Stimulated activated CD8-positive, alpha-beta memory T cell treated with anti-CD3 and anti-CD28 coated beads, Interleukin-2, amount 100 ng/mL, for 1 hour (primary cell): ENCODE measurements at places on chromosomes 11 and 22.
A peak's percentile ranks its signal among the peaks of the same experiment; 100 is the strongest.

GRCh38 chr11:69462106-69462951 lies 19.1 kb upstream of the LINC01488 start:
- DNase-seq, result no peak

DNA sequence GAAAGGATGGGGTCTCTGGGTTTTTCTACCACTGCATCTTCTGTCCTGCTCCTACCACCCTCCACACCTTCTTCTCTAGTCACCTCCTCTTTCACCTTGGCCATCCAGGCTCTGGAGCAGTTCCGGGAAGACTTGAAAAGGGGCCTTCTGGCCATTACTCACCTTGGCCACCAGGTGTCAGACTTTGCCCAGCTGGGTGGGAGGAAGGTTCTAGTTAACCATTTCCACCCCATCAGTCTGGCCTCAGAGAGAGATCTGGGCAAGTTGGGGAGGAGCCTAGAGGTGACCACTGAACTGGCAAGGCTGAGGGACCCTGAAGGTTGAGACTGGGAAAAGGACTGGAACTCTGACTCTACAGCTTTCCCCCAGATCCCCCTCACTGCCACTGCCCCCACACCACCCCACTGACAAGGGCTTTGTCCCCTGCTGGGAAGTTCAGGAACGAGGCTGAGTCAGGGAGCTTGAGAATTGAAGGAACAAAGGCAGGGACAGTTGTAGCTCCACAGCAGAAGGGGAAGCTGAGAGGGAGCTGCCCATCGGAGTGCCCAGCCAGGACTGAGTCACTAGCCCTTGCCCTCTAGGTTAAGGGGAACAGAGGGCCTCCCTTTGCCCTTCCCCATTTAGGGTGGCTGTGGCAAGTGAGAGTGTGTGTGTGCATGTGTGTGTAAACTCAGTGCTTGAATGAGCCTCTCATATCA lies 3.7 kb upstream of the POLD4 start:
- peak; percentile 39 for DNase-seq

- DNase-seq, result no peak
Observed at GRCh38 chr11:107928767-107929507, 689 bp downstream of the RAB39A start.

DNA sequence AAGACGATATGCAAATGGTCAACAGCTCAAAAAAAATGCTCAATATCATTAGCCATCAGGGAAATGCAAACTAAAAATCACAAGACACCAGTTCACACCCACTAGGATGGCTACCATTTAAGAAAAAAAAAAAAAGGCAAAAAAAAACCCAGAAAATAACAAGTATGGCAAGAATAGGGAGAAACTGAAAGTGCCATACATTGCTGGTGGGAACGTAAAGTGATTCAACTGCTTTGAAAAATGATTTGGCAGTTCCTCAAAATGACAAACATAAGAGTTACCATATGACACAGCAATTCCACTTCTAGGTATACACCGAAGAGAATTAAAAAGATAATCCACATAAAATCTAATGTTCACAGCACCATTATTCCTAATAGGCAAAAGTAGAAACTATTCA lies 47.5 kb downstream of the PICALM start:
- no peak for DNase-seq

- no peak for DNase-seq
Observed at GRCh38 chr11:22192289-22192641, 620 bp upstream of the ANO5 start.

- DNase-seq, result no peak
Observed at GRCh38 chr11:1481483-1481825, 5.1 kb downstream of the MOB2 start.

GRCh38 chr11:111565114-111565720 lies 24.7 kb downstream of the LAYN start:
- no peak for DNase-seq

GRCh38 chr11:113168354-113169342 lies 145.7 kb upstream of the TTC12 start:
- DNase-seq, result no peak

DNA sequence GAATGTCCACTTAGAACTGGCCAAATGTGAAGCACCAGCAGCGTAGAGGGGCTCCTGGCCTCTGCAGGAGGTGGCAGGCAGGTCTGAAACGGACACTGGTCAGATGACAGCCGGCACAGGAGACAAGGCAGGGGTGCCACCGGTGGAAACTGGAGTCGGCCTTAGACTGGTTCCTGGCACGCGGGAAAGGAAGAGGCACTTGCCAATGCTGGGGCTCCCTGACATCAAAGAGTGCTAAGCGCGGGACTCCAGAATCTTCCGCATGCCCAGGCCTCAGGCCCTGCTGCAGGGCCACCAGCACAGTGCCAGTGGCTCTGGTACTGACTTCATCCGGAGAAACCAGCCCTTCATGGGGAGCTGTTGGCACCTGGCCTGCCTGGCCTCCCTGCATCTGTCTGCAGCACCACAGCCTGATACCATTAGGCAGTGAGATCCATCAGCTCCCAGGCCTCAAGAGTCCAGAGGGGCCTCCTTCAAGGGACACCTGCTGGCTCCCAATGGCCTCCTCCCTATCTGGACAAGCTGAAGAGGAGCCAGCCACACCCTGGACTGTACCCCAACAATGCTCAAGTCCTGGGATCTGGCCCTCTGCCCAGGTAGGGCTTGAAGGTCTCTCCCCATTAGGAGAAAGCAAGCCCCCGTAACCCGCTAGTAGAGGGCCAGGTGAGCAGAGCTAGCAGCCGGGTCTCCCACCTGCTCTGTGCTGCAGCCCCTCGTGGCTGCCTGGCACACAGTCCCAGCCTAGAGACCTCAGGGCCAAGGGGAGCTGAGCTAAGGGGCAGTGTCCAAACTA lies 29.7 kb upstream of the GNB1L start:
- DNase-seq, result no peak

GRCh38 chr11:121576531-121576930 lies 123.8 kb upstream of the SORL1-AS1 start:
- no peak for DNase-seq

DNA sequence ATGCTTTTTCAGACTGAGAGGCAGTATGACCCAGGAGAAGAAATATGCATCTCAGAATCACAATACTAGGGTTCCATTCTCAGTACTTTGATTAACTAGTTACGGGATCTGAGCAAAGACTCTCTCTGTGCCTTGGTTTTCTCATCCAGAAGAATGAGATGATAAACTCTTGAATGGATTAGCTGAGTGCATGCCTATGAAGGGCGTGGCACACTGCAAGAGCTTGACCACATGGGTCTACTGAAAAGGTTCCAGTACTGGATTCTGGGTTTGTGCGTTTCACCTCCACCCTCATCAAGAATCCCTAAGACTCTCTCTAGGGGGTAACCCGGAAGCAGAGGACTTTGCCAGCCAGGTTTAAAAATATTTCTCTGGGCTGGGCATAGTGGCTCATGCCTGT lies 25.6 kb downstream of the PGA5 start:
- no peak for DNase-seq

DNA sequence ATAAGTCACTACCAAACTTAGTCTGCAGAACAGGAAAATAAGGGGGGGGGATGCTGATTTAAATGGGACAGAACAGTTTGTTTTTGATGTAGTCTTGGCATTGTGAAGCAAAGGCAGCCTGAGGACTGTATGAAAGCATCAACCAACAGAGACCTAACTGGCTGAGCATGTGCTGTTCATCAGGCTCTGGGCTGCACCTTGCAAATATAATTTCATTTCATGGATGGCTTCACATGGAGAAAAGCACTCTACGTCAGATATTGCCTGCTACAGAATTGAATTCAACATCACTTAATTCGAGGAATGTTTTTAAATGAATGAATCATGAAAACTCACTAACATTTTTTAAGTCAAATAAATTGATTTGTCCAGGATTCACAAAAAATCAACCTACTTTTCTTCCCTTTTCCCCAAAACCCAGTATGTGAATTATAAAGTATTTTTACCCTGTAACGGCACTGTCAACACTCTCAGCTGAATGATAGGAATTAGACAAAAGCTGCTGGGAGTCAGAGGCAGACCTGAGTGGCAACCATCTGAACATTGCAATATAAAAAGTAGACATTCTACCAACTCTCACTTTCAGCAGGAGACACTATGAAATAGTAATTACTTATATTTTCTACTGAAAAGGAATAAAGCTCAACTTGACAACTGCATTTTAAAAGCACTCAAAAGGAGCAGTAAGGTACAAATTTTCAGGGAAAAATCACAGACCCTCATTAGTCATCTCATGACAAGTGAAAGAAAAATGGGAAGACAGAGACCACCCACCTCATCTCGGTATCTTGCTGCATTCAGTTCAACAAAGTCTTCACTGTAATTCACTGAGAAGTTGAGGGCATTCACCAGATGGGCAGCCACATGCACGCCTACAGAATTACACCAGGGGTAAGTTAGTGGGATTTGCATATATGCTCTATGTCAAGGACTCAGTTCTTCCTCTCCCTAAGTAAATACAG lies 47.5 kb downstream of the NOX4 start:
- no peak for DNase-seq

DNA sequence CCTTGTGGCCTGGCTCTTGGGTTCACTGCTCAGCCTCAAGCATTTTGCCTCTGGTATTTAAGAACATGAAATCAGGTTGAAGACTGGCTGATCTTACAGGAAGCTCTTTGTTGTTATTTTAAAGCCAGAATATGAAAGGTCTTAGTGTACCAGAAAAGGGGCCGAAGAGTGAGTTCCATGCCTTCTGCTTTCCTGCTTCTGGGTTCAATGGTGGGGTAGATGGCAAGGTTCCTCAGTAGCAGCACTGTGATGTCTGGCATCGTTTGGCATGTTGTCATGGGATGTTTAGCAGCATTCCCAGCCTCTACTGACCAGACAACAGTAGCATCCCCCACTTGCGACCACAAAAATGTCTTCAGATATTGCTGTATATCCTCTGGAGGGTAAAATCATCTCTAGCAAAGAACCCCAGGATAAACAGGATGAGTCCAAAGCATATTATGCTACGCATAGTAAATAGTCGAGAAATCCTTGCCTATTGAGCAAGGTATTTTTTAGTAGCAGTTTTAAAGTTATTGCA lies 2.4 kb downstream of the VPS26B start:
- DNase-seq, result no peak

- DNase-seq, result no peak
Observed at GRCh38 chr11:115222218-115222862, 281.9 kb downstream of the CADM1 start.

DNA sequence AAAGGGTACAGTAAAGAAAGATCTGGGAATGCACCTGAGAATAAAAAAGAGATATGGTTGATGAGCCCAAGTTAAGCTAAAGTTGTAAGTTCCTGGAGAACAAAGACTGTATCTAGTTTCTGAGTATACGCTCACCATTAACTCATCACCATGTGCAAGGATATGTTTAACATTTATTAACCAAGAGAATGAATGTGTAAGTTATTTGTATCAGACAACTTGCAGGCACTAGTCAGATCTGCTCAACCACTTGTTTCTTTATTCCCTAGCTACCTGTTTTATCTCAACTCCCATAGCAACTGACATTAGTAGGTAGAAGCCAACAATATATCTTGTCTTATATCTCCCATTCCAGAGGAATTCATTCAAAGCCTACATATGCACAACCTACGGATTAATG lies 74.9 kb upstream of the KCNA4 start:
- DNase-seq, result no peak

- DNase-seq, result no peak
Observed at GRCh38 chr11:93536101-93536861, 6.9 kb downstream of the SMCO4 start.

- DNase-seq, result no peak
Observed at GRCh38 chr11:45816614-45817013, 11.7 kb downstream of the SLC35C1 start.

- DNase-seq, result no peak
Observed at GRCh38 chr11:60498853-60499252, 6.3 kb downstream of the MS4A12 start.

GRCh38 chr22:46617207-46617985 lies 2.8 kb upstream of the GRAMD4 start:
- DNase-seq, result no peak

- no peak for DNase-seq
Observed at GRCh38 chr11:93477684-93478234, 65.4 kb downstream of the SMCO4 start.

GRCh38 chr11:5247472-5248192 lies 2.0 kb downstream of the HBG1 start:
- DNase-seq, result no peak

GRCh38 chr11:78032090-78032489 lies 9.0 kb upstream of the KCTD14 start:
- DNase-seq, result no peak

DNA sequence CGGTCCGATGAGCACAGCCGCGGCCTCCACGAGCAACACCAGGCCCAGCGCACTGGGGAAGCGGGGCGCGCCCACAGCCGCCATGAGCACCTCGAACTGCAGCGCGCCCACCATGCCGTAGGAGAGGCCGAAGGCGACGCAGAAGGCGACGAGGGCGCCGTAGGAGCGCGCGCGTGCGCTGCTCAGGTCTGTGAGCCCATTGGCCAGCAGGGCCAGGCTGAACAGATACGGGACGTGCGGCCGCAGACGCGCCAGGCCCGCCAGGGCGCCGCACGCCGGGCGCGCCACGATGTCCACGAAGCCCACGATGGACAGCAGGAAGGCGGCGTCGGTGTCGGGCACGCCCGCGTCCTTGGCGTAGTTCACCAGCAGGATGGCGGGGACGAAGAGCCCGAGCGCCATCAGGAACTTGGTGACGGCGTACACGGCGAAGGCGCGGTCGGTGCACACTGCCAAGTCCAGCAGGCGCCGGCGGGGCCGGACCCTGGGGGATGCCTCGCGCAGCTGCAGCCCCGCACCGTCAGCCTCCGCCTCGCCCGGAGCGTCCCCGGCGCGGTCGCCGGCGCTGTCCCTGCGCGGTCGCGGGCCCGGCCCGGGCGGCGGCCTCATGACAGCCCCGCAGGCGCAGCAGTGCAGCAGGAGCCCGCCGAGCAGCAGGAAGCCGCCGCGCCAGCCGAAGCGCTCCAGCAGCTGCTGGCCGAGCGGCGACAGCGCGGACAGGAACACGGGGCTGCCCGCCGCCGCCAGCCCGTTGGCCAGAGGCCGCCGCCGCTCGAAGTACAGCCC lies 2.9 kb downstream of the SLC16A8 start:
- no peak for DNase-seq

GRCh38 chr11:114684636-114685035 lies 6.3 kb downstream of the NXPE2 start:
- DNase-seq, result no peak

- no peak for DNase-seq
Observed at GRCh38 chr11:108111126-108111525, 10.2 kb upstream of the ACAT1 start.
